ENCODE measurements at places on chromosomes 7 and 10.

GRCh38 chr7:100835903-100836811 is 8.8 kb upstream of the EPHB4 start:
- DNase-seq = no peak

- no peak for DNase-seq
Observed at GRCh38 chr10:44948642-44949041, 11.0 kb upstream of the RASSF4 start.

GRCh38 chr7:157523766-157524421 is 187.1 kb downstream of the DNAJB6 start:
- DNase-seq = no peak

GRCh38 chr10:31745612-31746376 is 182.8 kb downstream of the ARHGAP12 start:
- peak; percentile 71 for DNase-seq

DNA sequence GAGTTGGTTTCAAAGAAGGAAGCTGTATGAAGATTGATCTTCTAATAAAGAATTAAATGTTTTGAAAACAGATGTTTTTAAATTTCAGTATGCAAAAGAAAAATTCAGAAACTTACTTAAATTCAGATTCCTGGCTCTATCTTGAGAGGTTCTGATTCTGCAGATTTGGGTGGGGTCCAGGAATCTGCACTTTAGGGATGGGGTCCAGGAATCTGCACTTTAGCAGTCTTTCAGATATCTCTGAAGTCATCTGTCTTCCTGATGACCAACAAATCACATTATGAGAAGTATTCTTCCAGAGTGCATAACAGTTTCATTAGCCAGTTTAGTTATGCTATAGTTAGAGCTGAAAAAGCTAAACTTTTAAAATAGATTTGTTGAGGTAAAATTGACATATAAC is 24.1 kb downstream of the ABRAXAS2 start:
- no peak for DNase-seq

GRCh38 chr7:100763556-100764140 is 30.3 kb downstream of the ZAN start:
- DNase-seq = no peak

GRCh38 chr7:154484943-154485342 is 432.7 kb downstream of the DPP6 start:
- no peak for DNase-seq

DNA sequence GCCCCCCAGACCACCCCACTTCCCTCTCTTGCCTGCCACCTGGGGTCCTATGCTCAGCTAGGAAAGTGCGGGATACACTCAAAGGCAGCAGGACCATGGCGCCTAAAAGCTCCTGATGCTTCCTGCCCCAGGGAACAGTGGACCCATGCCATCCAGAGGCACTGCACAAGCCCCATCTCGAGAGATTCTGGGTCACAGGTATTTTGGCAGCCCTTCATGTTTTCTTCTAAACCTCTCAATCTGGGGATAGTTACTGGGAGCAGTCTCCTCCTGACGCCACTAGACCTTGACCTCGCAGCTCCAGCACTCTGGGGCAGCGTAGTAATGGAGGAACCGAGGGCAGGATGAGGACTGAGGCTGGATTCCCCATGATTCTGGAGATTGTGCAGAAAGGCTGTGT is 107.1 kb downstream of the GRK5 start:
- no peak for DNase-seq

- no peak for DNase-seq
Observed at GRCh38 chr7:40747856-40748255, 613.1 kb downstream of the SUGCT start.

DNA sequence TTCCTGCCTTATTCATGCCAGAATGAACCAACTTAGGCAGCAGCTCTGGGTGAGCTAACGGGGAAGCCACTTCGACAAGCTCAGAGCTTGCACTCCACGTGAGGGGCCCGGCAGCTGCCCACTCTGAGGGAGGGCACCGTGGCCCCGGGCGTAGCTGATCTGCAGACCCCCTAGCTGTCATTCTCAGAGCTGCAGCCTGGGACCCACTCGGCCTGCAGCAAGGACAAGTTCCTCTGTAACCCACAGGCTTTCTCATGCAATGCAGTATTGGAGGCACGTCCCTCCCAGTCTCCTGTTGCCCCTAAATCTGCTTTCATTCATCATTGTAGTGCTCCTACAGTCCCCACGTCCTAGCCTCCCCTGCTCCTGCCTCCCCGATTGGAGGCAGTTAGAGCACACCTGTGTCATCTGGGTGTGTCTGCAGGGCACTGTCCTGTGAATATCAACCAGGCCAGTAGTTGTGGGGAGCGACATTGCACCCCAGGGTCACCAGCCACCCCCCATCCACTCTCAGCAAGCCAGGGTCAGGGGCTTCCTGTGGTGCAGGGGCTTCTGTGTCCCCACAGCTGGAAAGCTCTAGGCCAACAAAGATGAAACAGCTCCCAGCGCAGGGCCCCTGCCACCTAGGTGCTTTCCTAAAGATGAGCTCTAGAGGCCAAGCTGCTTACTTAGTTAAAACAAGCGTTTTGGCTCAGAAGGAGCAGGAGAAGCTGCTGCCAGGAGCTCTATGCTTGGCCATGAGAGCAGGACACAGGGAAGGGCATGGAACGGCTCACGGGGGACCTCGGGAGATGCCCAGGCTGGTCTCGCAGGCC is 333.6 kb downstream of the ADARB2 start:
- DNase-seq = no peak

GRCh38 chr10:127254276-127254675 is 57.9 kb upstream of the INSYN2A start:
- DNase-seq = no peak

- no peak for DNase-seq
Observed at GRCh38 chr7:7607010-7607409, 33.5 kb upstream of the UMAD1 start.

DNA sequence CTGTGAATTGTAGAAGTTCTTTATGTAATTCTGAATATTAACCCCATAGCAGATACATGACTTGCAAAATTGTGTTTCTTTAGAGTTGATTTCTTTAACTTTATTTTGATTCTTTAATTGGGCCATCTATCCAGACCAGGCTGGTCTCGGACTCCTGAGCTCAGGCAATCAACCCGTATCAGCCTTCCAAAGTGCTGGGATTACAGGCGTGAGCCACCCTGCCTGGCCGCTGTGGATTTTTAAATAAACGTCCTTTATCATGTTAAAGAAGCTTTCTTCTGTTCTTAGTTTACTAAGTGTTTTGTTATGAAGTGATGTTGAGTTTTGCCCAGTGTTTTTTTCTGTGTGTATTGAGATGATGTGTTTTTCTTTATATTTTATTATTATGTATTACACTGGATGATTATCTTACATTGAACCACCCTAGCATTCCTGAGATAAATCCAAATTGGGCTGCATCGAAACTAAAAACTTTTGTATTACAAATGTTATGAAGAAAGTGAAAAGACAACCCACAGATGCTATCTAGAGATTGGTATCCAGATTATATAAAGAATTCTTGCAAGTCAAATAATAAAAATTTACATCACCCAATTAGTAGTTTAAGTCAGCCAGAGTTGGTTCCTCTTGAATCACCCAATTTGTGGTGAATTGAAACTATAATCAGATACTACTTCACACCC is 118.1 kb downstream of the TPST1 start:
- DNase-seq = no peak

- no peak for DNase-seq
Observed at GRCh38 chr10:68212721-68213352, 19.1 kb downstream of the ATOH7 start.

DNA sequence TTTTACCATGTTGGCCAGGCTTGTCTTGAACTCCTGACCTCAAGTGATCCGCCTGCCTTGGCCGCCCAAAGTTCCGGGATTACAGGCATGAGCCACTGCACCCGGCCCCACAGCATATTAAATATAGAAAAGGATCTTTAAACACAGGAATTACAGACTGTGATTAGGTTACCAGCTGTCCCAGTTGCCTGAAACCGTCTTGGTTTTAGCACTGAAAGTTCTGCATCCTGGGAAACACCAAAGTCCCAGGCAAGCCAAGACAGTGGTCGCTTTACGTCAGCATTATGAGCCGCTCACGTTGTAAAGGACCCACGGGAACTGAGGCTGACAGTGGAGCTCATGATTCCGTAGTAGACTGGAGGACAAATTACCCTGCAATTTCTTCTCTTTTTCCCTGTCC is 69.0 kb upstream of the FAM180A start:
- DNase-seq = no peak

- DNase-seq = no peak
Observed at GRCh38 chr7:149238051-149238450, 1.4 kb upstream of the ZNF212 start.

- DNase-seq = no peak
Observed at GRCh38 chr10:61617586-61617985, 45.1 kb upstream of the CABCOCO1 start.

GRCh38 chr10:52353960-52354394 is 39.9 kb downstream of the DKK1 start:
- DNase-seq = no peak

DNA sequence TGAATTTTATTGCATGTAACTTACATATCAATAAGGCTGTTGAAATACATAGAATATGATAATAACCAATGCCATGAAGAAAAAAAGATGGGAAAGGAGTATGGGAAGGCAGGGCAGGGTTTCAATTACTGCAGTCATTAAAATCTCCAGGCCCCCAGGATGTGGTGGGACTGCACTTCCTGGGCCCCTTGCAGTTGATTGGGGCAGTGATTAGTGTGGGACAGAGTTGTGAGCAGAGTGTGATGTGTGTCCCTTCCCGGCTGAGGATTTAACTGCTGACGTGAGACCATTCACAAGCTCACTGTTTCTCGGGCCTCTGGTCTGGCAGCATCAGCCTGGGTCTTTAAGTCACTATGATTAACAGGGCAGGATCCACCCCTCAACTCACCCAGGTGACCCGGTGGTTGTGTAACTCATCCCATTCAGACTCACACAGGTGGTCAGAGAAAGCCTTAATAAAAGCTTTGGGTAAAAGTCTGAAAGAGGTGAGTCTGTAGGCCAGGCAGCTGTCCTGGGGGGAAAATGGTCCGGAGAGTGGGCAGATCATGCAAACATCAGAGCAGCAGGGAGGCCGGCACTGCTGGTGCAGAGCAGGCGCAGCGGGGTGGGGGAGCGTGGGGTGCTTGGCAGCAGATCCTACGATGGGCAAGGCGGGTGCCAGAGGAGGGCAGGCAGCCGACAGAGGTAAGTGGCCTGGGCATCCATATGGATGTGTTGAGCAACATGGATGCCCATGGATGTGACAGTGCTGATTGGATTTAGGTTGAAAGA is 36.3 kb upstream of the WDFY4 start:
- no peak for DNase-seq

- DNase-seq = no peak
Observed at GRCh38 chr10:75451831-75452230, 20.4 kb downstream of the LRMDA start.

DNA sequence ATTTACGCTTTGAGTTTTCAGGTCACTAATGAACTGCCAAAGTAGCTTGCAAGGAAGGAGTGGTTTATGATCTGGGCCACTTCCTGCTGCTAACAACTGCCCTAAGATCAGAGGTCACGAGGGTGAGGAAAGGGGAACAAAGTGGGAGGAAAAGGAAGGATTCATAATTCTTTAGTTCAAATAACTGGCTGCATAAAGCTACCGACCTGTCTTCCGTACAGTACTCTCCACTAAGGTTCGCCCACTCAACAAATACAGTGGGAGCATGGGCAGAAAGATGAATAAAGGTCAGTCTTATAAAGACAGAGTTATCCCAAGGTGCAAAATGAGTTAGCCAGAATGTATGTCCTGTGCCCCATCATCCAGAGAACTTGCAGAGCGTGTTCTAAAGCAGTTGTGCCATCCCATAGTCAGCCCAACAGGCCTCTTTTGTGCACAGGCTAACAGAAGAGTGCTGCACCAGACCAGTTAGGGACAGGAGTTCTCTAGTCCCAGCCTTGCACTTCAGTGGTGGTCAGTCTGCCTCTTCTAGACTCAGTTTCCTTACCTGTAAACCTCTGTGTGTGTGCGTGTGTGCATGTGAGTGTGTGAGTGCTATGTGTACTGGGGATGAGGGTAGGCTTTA is 65.9 kb downstream of the CREB3L2 start:
- DNase-seq = no peak

- peak; percentile 91 for DNase-seq
Observed at GRCh38 chr7:101138213-101138870, 11.4 kb downstream of the SERPINE1 start.

GRCh38 chr10:51510231-51510630 is 189.2 kb downstream of the CSTF2T start:
- no peak for DNase-seq

GRCh38 chr7:99120501-99120900 is 23.4 kb downstream of the SMURF1 start:
- DNase-seq = no peak

- DNase-seq = no peak
Observed at GRCh38 chr7:42880392-42880791, 31.5 kb downstream of the C7orf25 start.

DNA sequence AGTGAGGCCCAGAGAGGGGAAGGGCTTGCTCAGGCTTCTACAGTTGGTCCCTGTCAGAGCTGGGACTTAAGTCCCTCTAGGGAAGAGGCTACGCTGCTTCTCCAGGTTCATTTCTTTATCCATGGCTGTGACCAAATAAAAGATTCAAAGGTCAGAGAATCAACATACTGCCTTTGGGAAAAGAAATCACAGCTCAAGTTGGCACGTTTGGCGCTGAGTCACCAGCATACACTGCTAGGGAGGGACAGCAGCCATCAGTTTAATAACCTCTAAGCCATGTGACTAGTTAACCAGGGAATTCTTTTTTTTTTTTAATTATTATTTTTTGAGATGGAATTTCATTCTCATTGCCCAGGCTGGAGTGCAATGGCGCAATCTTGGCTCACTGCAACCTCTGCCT is 28.4 kb upstream of the CRHR2 start:
- no peak for DNase-seq

GRCh38 chr7:16086743-16087142 is 334.6 kb downstream of the CRPPA start:
- DNase-seq = no peak

GRCh38 chr10:124062390-124062789 is 31.0 kb downstream of the CHST15 start:
- DNase-seq = no peak

DNA sequence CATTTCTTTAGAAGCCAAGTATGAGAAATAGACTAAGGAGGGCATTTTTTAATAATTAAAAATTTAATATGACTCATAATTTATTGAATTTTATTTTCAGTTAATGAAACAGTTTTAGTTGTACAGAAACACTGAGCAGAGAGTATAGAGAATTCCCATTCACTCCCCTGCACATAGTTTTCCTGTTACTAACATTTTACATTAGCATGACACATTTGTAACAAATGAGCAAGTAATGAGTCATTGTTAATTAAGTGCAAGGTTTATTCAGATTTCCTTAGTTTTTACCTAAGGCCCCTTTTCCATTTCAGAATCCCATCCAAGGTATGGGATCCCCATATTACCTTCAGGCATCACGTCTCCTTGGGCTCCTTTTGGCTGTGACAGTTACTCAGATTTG is 271.5 kb upstream of the FZD8 start:
- no peak for DNase-seq

- no peak for DNase-seq
Observed at GRCh38 chr7:107972075-107972482, 30.9 kb downstream of the LAMB1 start.

GRCh38 chr10:110759523-110759922 is 112.2 kb upstream of the PDCD4 start:
- DNase-seq = no peak

- peak; percentile 54 for DNase-seq
Observed at GRCh38 chr7:954330-955238, at the start of gene ADAP1. Gene ADAP1, minus strand, starts transcription at chr7:954680. Its CDS starts 203 bp downstream, at chr7:954477.

- DNase-seq = no peak
Observed at GRCh38 chr10:61730671-61731070, 67.9 kb downstream of the CABCOCO1 start.

GRCh38 chr10:110655320-110655719 is 11.2 kb downstream of the RBM20 start:
- no peak for DNase-seq
